ENCODE measurements at places on chromosomes 5 and 9.

DNA sequence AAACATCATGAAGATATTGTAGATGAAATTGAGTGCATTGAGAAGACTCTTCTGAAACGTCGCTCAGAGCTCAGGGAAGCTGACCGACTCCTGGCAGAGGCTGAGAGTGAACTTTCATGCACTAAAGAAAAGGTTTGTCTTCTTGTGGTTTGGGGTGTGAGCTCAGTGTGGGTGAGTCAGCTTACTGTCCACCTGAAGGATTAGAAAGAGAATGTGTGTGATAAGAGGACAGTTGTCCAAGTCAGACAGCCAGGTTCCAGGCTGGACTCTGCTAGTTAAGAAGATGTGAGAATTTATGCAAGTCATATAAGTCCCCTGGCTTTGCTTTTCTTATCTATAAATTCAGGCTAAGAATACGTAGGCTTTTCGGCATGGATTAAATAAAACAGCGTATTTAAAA, 46.9 kb downstream of the RAB14 start:
- DNase-seq = no peak

DNA sequence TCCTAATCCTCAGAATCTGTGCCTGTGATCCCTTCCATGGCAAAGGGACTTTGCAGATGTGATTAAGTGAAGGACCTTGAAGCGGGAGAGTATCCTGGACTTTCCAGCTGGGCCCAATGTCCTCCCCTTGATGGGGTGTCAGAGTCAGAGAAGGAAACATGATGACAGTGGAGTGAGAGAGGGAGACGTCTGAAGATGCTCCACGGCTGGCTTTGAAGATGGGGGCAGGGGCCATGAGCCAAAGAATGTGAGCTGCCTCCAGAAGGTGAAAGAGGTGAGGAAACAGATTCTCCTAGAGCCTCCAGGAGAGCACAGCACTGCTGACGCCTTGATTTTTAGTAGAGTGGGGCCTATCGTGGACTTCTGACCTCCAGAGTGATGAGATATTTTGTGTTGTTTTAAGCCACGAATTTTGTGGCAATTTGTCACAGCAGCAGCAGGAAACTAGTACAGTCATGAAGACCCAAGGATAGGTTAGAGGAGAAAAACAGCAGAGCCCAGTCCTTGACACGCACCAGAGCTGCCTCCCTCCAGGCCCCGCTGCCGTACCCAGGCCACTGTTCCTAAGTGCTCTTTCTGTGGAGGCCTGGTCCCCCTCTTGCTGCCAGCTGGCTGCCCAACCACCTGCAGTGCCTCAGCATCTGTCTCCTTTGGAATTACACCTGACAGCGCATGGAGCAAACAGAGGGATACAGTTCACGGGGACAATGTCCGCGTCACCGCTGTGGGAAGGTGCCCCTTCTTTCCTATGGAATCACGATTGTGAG, 78.1 kb downstream of the MACROH2A1 start:
- no peak for DNase-seq

- DNase-seq = no peak
Measured at GRCh38 chr5:161598686-161599085, 52.2 kb upstream of the GABRB2 start.

GRCh38 chr5:160456480-160457177, 35.0 kb downstream of the PTTG1 start:
- DNase-seq = no peak

GRCh38 chr5:134000696-134001453, 3.9 kb downstream of the VDAC1 start:
- DNase-seq = no peak

DNA sequence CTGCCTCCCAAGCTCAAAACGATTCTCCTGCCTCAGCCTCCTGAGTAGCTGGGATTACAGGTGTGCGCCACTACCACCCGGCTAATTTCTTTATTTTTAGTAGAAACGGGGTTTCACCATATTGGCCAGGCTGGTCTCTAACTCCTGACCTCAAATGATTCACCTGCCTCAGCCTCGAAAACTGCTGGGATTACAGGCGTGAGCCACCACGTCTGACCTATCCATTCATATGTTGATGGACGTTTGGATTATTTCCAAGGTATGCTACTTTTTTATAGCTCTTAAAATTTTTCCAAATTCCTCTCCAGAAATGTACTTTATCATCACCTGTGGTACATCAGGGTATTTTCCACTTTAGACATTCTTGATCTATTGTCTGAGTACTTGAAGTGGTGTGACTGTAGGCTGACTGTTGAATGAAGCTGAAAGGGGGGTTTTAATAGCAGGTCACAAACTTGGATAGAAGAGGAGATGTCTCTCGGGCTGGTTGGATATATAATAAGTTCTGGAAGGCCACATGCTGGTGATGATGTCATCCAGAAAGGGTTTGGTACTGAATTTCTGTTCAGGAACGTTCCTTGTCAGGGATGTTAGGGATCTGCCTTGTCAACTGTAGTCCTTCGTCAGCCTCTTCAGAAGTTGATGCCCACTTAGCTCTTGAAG, 7.4 kb downstream of the CTNNA1 start:
- no peak for DNase-seq

- peak; percentile 89 for DNase-seq
Measured at GRCh38 chr9:613771-614347, 227.6 kb upstream of the DMRT1 start.

- peak; percentile 48 for DNase-seq
Measured at GRCh38 chr9:33264003-33264472, 470 bp downstream of the BAG1 start.

- DNase-seq = no peak
Measured at GRCh38 chr9:114969269-114969668, 38.9 kb upstream of the TNFSF8 start.

GRCh38 chr9:38638881-38639576, 18.6 kb upstream of the ANKRD18A start:
- DNase-seq = no peak

GRCh38 chr9:114037961-114038723, 40.0 kb downstream of the AMBP start:
- no peak for DNase-seq

- no peak for DNase-seq
Measured at GRCh38 chr9:138010861-138011260, 133.3 kb downstream of the CACNA1B start.

GRCh38 chr9:131963072-131964030, 116.3 kb downstream of the MED27 start:
- no peak for DNase-seq

DNA sequence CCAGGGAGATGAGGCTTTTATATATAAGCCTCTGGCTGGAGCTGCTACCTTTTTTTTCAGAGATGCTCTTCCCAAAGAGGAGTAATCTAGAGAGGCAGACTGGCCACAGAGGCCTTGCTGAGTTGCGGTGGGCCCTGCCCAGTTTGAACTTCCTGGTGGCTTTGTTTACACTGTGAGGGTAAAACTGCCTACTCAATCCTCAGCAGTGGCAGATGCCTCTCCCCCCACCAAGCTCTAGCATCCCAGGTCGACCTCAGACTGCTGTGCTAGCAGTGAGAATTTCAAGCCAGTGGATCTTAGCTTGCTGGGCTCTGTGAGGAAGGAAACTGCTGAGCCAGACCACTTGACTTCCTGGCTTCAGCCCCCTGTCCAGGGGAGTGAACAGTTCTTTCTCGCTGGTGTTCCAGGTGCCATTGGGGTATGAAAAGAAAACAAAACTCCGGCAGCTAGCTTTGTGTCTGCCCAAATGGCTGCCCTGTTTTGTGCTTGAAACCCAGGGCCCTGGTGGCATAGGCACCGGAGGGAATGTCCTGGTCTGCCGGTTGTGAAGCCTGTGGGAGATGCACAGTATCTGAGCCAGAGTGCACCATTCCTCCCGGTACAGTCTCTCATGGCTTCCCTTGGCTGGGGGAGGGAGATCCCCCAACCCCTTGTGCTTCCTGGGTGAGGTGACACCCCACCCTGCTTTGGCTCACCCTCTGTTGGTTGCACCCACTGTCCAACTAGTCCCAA, 219.5 kb upstream of the IZUMO3 start:
- no peak for DNase-seq

DNA sequence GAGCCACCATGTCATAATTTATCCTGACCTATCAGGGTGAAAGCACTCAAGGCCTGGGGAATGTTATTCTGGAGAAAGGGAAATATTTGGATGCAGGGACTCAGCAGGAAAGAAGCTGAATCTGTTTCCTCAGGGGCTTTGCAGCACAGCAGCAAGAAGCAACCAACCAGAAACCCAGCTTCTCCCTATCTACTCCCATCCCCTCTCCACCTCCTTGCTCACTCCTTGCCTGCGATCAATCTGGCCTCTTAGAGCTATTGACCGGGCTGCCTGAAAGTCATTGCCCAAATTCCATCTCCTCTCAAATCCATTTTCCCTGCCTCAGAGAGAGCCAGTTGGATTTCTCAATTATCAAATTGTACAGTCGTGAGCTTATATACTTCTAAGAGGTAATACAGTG, 542.0 kb upstream of the TRPC7 start:
- no peak for DNase-seq

- DNase-seq = no peak
Measured at GRCh38 chr5:135254183-135254582, 144.8 kb downstream of the MACROH2A1 start.

GRCh38 chr5:109242518-109242917, 167.3 kb downstream of the PJA2 start:
- no peak for DNase-seq

DNA sequence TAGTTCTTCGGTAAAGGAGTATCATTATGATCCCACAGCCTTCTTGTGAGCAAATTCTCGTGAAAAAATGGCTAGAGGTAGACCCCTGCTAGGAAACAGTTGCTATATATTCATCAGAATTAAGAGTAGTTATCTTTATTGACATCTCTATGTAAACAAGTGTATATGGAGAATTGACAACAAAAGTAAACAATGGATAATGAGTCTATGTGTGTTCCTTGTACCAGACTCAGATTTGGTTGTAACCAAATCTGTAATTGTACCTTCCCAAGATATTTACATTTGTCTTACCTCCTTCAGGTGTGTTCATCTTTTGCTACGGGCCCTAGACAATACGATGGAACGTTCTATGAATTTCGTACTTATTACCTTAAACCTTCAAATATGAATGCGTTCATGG, 2.1 kb downstream of the NIPSNAP3B start:
- no peak for DNase-seq

GRCh38 chr9:81150016-81150625, 539.2 kb downstream of the TLE1 start:
- no peak for DNase-seq

DNA sequence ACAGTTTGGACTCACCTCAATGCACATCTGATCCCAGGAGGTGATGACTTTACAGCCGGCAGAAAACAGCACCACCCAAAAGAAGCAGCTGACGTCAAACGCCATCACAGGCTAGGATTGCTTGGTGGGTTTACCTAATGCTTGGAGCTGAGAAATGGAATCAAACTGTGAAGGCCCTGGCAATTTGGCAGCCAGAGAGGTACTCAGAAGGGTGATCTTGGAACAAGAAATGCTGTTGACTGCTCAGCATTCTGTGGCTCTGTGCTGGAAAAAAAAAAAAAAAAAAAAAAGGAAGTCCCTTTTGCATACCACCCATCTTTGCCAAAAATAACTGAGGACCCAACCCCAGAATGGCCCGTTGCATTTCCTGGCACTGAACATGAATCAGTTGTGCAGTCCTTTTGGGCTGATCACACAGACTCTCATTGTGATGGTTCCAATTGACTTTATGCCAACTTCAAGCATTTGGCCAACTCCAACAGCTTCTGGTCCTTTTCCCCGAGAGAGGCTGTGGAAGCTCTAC, at the start of gene CD180:
Gene CD180, minus strand, starts transcription at position 263 of the 523 bp plus-strand sequence. Its CDS starts 158 bp downstream, at position 105.
- peak; percentile 49 for DNase-seq

DNA sequence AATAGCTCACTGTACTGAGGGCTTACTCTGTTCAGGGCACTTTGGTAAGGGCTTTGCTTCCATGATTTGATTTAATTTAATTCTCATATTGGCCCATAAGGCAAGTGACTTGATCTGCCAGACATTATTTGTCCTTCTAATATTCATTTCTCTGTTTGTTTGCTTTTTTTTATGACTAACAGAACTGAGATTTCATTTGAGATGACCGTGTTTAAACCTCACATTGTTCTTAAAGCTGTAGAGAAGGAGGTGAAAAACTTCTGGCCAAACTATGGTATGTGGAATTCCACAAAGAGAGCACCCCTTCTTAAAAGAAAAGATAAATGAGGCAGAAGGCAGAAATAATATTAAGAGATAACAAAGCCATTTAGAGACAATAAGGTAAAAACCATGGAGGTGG, 775.6 kb upstream of the ACO1 start:
- no peak for DNase-seq

DNA sequence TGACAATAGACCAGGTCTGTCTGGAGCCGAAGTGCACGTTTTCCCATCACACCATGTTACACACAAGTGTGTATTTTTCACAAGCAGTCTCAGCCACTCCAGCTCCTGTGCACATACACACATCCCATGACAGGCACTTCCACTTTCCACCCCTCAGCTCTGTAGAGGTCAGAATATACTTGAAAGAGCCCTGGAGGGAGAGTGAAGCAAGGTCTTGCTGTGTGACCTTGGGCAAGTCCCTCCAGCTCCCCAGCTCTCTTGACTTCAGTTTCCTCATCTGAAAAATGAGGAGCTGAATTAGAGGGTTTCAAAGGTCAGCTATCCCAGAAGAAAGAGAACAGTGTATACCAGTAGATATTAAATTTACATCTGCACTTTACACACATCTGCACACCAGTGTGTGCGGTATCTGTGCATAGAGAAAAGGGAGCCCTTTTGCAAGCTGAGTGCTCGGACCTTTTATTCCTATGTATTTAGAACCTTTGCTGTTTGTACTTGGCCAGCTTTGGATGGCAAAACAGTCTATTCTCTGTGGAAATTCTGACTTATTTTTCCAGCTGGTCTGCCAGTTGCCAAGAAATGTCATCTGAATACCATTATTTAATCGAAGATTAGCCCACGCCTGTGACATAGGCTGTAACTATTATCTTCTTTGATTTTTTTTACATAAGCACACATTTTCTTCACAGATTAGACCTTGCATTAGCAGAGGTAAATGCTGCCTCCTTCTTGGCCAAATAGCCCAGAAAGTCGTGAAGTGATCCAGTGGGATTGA, 528.0 kb downstream of the BNC2 start:
- DNase-seq = peak; percentile 5

Measured in suppressor macrophage (primary cell).